ENCODE measurements at places on chromosomes 7 and 10.

GRCh38 chr10:133164816-133165555 lies 5.0 kb downstream of the KNDC1 start:
- DNase-seq, result no peak

DNA sequence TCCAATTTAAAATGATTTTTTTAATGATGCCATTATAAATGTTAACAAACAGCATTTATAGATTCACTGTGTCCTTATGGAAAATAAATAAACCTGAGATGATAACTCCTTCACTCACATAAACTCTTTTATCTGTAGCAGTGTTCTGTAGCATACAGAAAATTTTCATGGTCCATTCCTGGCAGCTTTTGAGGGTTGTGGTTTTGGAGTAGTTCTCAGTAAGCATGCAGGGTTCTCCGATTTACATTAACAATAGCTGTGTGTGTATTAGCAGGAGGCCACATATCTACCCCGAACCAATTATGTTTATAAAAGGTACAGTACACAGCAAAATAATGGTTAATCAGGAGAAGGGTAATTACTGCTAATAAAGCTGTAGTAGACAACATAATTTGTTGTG lies 162.7 kb downstream of the CDCA7L start:
- no peak for DNase-seq

- DNase-seq, result no peak
These were observed 22.5 kb downstream of the FOXL3 start for GRCh38 chr7:312424-312823.

DNA sequence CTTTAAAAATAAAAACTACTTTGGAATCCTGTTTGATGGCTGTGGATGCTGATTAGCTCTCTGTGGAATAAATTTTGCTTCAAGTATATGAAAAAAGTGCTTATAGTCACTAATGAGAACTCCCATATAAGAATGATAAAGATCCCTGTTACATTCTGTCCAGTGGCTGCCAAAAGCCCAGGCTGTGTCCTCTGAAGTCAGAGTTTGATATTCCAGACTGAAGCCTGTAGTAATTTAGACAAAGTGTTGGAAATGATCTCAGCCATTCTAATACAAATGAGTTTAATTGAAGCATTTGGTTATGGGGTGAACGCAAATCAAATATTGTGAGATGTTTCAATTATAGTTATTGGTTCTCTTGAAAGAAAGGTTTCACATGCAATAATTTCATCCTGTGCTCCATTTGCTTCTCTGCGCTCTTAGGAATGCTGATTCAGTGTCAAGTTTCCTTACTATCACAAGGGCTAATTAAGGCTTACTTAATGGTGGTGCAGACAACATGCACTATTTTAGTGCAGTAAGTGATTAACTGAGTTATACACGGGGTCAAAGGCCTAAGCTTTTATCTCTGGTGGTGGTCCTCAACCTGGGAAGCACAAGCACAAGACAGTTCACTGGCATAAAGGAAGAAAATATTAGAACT lies 867.6 kb downstream of the SORCS1 start:
- no peak for DNase-seq

GRCh38 chr7:151461096-151461941 lies 21.4 kb upstream of the CRYGN start:
- DNase-seq, result no peak

DNA sequence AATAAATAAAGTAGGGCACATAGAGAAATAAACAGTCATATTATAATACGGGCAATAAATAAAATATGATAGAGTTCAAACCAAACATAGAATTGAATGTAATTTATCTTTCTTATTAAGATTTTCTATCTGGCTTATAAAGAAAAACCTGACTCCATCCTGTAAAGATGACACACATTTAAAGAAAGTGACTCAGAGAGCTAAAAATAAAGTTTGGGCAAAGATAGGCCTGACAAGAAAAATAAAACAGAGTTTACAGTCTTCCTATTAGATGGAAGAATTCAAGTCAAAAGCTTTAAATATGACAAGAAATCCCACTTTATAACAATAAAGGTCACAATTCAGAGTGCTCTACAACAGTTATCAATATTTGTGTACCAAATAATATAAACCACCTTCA lies 580.6 kb downstream of the PHTF2 start:
- no peak for DNase-seq
